Esophagus mucosa (tissue), 1 donor: ENCODE measurements at places on chromosomes 6 and 20. TPM values are rescaled to one million over a fixed set of nuclear protein-coding genes. Genes with fewer than 3 reads are reported as not detected.
A peak's percentile ranks its signal among the peaks of the same experiment; 100 is the strongest.

DNA sequence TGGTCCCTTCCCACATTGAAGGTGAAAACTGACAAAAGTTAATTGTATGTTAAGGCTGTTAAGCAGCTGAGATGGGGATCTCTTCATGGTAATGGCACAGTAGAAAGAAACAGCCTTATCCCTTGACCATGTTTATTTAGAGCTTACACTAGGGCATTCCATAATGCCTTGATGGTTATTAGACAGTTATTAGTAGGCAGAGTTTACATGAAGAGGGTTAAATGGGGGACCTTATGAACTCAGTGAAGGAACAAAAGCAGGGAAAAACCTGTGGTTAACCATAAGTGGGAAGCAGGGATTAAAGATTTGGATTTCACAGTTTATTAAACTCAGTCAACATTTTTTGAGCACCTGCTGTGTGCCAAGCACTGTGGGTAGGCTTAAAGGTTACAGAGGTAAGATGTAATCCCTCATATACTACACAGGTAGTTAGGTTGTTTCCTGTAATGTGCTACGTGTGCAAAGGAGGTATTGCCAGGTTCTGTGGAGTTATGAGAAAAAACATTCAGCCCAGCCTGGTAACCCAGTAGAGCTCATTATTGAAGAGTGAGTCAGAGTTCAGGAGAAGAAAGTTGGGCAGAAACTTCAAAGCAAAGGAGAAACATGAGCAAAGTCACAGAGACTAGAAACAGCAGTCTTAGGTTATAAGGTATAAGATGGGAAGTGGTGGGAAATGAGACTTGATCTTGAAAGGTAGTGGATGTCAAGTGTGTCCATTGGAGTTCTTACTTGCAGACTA, 32.3 kb upstream of the GNRH2 start:
- ATAC-seq = no peak

DNA sequence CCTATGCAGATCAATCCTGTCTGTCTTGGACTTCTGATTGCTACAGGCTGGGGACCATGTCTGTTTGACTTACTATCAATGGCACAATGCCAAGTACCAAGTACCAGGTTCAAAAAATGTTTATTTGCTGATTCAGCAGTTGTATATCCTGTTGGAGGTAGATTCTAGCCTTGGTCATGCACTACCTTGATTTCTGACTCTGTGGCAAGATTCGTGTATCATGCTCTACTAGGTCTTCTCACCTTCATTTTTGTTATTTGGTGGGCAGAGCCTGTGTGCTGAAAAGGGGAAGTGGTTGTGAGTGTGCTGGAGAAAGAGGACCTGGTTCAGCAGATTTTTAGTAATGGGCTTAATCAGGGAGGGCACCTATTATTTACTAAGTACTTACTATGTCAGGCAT, 192.4 kb upstream of the MYLIP start:
- no peak for ATAC-seq

DNA sequence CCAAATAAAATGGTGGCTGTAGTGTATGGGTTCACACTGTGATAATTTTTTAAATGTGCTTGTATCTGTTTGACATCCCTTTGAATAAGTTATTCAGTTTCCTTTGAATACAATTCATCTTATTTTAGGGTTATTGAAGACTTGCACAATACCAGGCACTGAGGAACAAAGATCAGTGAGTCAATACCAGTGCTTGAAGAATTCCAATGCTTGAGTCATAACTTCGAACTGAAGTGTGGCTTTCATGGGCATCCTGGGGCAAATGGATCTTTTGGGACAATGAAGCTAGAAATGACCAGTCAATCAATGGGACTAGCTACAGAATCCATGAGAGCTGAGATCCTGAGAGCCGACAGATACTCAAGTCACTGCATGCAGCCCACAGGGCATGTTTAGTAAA, 349.9 kb upstream of the FLRT3 start:
- peak; percentile 55 for ATAC-seq

- ATAC-seq = peak; percentile 65
Observed at GRCh38 chr20:48025051-48025515, 239.8 kb upstream of the SULF2 start.

Gene CYB5R4
- total RNA-seq = 23.1 TPM
